ENCODE measurements at places on chromosomes 11 and 22.
A peak's percentile ranks its signal among the peaks of the same experiment; 100 is the strongest.

DNA sequence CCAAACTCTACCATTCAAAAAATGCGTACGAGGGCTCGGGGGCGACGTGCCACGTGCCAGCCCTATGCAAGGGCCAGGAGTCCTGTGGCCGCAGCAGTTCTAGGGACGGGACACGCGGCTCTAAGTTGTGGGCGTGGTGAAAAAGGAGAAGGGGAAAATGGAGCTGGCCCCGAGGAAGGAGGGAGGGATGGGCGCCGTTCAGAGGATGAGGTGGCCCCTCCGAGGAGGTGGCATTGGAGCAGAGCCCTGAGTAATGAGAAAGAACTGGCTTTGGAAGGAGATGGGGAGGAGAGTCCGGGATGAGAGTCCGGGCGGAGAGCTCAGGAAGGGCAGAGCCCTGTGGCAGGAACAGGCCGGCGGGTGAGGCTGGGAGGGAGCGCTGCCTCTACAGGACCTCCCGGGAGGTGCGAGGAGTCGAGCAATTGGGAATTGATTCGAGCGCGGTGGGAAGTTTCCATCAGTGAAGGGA lies 21.0 kb downstream of the OTUB1 start:
- no peak for DNase-seq

DNA sequence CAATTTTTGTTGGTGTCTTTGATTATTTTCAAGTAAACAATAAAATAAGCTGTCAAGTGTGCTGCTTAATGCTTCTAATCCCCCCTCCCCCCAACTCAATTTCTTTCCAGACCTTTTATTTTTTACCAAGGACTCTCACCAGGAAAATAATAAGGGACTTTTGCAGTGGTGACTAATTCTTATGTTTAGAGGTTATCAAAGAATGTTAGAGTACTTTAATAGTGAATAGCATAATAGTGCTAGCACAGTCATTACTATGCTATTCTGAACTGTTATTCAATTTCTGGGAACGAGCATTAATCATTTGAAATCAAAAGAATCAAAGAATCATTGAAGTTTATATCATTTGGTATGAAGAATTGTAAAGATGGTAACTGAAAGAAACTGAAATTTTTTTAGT lies 251.4 kb downstream of the DDX10 start:
- DNase-seq, result no peak

GRCh38 chr11:123509737-123510578 lies 79.9 kb downstream of the GRAMD1B start:
- peak; percentile 98 for DNase-seq

- peak; percentile 29 for DNase-seq
These were observed 39.2 kb upstream of the IGLL5 start for GRCh38 chr22:22848364-22848866.

All from posterior cingulate gyrus (tissue), 11 donors.